ENCODE measurements at places on chromosomes 4 and X.

DNA sequence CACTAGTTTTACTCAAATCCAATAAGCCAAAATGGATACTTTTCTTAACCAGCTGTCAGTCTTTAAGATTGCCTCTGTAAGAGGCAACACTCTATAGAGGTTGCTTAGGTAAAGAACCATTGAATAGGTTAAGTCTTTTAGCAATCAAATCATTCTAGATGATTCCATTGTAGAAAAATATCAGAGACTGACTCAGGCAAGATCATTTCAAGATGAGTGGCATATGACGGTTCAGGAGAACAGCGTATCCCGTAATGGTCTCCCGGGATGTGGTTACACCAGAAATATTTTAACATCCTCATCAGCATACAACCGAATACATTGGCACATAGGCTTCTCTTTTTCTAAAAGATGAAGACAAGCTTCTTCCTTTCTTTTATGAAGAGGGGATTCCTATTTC is 641.7 kb upstream of the AGA start:
- DNase-seq, result no peak

DNA sequence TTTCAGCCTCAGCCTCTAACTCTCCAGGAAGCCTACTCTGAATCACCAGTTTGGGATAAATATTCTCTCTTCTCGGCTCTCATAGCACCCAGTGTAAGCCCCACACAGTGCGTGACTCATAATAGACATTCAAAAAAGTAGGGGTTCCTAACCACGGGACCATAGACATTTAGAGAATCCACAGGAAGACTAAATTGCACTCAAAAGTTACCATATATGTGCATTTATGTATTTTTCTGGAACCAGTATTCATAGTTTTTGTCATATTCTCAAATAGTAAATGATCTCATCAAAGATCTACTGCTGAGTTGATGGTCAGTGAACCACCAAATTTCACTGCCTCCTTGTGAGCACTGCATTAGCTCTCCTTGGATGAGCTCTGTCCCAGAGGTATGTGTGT is 625.7 kb downstream of the SMARCA1 start:
- DNase-seq, result no peak

DNA sequence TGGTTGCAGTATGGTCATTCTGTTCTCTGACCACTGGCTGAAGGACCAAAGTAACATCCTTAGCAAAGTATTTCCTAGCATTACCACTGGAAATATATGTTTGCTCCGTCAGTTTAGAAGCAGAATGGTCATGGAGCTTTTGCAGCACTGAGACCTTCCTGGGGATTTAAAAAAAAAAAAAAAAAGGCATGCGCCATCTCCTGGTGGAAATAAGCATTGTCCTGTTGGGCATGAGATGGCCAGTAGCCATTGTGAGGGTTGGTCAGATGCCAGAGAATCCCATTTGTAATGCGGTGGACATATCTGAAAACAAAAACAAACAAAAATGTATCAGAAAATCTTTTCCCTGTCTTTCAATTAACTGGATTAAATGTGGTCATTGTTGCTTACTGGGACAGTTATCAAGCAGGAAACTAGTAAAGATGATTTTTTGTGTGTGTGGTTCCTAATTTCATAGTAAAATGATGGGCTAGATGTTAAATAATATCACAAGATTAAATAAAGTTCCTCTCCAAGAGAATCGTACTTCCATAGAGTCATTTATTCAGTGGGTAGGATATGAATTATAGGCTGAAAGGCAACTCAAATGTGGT is 139.6 kb downstream of the SOWAHB start:
- peak; percentile 72 for DNase-seq

GRCh38 chr4:1488357-1488756 is 82.1 kb upstream of the NKX1-1 start:
- peak; percentile 9 for DNase-seq

DNA sequence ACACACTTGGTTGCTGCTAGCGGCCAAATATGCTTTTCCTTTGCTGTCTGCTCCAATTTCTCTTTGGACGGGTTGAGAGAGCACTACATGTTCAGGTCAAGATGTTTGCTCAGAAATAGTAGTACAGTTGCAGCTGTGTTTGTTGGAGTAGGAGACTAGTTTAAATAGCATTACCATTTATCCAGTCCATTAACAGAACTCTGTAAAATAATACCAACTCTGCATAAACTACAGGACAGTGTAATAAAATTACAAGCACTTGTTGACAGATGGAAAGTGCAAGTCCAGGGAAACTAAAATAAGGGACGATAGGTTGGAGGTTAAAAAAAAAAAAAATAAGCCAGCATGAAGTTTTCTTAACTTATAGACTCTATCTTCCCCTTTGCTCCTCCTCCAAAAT is 20.2 kb downstream of the SLIT2 start:
- DNase-seq, result no peak

DNA sequence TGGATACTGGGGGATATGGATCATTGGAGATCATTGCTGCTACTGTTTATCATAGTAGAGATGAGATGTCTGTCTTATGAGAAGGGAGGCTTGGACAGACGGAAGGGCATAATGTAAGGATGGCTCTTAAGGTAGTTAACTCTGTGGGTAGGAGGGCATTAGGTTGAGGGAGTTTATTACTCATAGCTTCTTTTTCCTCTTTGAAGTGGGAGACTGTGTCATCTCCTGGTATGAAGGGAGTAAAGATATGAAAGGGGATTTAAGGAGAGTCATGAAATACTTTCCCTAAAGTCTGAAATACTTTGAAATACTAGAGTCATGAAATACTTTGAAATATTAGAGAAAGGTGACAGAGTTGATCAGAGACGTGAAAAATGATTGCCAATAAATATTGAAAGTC is 255.5 kb upstream of the PITX2 start:
- DNase-seq, result no peak

DNA sequence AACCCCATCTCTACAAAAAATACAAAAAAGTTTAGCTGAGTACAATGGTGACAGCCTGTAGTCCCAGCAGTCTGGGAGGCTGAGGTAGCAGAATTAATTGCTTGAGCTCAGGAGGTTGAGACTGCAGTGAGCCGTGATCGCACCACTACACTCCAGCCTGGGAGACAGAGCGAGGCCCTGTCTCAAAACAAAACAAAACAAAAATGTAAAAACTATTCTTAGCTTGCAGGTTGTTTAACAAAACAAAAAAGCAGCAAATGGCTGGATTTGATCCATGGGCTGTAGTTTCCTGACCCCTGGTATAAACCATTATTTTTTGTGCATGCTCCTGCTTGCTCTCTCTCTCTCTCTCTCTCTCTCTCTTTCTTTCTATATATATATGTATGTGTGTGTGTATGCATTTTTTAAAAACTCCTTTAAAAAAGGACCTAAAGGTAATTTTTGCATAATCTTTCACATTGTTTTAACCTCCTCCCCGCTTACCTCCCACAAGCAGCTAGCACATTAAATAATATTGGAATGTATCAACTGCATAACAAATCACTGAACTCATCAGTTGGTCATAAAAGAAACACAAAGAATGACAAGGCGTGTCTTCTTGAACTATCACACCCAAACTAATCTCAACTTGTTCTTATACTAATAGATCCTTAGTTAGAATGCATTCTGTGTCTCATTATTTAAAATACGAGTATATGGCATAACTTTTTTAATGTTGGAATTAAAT is 4.8 kb downstream of the AREG start:
- no peak for DNase-seq

GRCh38 chrX:46575991-46576392 is 2.4 kb downstream of the CHST7 start:
- DNase-seq, result no peak

DNA sequence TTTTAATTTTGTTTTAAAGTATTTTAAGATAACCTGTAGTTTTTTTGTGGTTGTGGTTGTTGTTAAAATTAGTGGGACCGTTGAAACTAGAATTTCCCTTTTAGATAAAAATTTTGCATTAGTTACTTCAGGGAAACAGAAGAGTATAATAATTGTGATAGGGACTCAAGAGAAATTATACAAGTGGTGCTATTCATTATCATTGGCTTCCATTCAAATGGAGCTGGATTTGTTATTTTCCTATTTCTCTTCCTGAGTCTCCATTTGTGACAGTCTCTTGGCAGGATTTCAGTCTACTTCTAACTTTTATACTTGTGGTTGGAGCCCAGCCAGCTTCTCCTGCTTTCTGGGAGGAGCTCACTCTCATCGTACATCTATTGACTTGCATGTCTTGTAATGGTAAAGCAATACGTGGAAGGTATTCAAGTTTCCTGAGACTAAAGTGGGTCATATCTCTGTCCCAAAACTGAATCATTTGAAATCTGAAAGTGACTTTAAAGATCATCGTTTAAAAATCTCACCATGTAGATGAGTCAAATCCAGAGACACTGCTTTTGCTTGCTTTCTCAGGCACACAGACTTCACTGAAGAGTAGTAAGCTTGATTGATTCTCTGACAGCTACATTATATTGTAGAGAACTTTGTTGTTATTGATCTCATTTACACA is 155.8 kb downstream of the RPA4 start:
- no peak for DNase-seq

DNA sequence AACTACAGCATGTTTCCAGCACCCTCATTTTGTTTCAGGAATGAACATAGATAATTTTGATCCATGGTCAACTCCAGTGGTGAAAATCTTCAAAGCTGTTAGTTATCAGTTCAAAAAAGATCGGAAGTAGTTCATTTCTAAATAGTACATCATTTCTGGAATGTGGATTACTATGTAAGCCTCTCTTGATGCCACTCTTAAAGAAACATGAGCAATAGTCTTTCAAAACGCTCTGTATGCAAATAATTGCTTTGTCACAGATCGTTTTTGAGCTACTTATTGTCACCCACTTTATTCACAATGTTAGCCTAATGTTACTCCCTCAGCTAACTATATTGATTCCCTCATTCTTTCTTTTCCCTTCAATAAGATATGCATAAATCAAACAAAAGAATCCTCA is 65.7 kb downstream of the NEIL3 start:
- DNase-seq, result no peak

DNA sequence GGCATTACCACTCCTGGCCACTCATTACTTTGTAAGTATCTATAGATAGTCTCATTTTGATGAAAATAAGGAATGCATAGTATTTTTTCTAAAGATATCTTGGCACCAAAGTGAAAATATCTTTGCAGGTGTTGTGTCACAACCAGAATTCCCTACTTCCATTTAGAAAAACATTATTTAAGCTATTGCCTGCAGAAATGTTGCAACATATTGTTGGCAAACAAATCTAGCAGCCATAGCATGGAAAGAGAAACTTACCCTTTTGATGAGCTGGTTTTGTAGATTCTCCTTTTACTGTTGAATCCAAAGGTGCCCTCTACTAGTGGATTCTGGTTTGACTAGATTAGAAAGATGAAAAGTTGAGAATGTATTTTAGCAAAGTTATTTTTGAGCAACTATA is 138.8 kb downstream of the AREG start:
- DNase-seq, result no peak

DNA sequence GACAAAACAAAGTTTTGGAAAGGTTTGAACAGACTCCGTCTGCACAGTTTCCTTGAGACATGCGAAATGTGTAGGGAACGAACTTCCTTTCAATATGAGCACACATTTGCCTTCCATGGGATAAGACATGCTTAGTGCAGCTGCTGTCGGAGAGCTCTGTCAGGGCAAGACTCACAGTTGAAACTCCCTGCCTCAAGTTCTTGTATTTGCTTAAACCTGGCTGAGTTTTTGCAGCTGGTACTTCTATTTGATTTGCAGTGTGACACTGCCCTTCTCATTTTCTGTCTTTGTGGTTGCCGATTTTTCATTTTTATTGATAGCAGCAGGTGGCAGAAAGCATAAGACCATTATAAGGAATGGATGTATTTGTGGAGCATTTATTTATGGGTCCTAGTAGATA is 18.2 kb upstream of the RHOH start:
- DNase-seq, result no peak

DNA sequence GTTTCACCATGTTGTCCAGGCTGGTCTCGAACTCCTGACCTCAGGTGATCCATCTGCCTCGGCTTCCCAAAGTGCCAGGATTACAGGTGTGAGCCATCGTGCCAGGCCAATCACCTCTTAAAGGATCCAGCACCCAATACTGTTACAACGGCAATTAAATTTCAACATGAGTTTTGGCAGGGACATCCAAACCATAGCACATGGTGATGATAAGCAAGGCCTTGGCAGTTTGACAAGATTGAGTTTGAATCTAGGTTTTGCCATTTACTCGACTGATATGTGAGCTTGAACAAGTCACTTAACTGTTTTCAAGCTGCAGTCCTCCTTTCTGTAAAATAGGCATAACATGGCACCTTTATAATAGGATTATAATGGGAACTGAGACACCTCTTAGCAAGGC is 84.1 kb downstream of the GPR82 start:
- no peak for DNase-seq

DNA sequence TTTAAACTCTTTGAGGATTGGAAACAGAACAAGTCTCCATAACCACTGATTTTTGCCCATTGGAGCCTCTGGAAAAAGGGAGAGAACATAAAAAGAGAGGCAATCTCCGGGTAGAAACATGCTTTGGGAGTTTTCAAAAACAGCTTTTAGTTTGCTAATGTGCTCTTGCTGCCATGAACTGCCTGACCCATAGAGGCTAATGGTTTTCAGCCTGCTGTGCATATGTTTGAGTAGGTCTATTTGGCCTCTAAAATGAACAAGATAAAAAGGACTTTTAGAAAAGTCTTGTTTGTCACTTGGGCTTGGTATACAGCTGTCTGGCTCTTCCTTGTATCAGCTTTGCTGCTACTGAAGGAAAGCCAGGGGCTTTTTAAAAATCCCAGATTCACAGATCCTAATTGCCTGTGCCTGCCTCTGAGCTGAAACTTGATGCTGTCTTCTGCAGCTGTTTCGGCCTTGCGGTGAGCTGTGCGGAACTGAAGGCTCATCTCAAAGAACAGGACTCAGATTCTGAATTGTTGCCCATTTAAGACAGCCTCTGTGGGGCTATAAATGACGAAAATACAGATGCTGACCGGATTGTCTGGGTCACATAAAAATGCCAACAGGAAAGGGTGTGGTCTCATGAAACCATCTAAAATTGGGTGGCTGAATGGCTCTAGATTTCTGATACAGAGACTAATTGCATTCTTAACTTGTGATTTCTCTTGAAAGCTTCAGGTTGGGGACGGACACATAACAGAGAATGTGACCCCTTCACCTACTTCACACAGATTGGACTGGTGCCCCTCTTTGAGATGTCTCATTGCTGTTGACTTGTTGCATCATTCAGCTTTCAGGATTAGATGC is 18.4 kb upstream of the ZNF41 start:
- no peak for DNase-seq

GRCh38 chrX:30593440-30594200 is 16.1 kb upstream of the TASL start:
- DNase-seq, result no peak

DNA sequence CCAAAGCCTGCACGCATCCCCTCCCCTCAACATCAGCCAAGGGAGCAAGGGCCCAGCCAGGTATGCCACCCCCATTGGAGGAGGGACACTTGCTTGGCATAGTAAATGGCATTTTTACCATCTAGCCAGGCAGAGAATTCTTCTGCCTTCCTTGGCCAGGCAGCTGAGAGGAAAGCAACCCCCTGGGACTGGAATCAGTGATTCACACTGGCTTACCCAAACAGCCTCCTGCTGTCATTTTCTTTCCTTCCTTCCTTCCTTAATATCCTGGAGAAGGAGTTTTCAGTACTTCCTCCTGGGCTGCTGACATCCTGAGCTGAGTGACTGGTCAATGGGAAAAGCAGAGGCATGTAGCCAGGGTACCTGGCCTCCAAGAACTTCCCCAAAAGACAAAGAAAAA is 28.6 kb upstream of the KIAA1210 start:
- DNase-seq, result no peak

Measured in iPS-NIHi11 (cell line).